ENCODE measurements at places on chromosomes 1 and 21.
A peak's percentile ranks its signal among the peaks of the same experiment; 100 is the strongest.

DNA sequence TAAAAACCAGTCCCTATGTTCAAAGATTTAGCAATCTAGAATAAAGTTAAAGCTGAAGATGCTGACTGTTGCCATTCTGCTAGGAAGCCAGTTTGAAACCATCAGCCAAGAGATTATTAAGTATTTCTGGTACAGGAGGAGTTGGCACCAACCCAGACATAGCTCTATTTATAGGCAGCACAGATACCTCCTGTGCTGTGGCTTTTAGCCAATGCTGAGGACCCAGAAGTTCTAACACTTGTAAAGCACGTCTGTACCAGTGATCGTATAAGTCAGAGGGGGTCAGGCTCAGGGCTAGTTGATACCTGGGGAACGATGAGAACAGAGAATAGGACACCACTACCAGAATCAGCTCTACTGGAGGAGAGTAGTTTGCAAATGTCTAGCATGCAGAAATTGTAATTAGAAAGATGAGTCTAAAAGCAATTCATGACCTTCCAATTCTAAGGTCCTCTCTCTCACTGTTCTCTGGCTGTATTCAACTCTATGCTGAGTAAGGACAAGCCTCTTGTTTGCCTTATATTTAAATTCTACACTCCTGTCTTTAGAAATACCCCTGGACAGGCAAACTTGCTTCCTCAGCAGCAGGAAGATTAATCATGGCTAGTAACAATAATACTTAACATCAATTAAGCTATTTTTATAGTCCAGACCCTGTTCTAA lies 96.8 kb upstream of the PALMD start:
- no peak for DNase-seq

- DNase-seq, result no peak
These were observed 96.6 kb downstream of the ZFYVE9 start for GRCh38 chr1:52238474-52238873.

DNA sequence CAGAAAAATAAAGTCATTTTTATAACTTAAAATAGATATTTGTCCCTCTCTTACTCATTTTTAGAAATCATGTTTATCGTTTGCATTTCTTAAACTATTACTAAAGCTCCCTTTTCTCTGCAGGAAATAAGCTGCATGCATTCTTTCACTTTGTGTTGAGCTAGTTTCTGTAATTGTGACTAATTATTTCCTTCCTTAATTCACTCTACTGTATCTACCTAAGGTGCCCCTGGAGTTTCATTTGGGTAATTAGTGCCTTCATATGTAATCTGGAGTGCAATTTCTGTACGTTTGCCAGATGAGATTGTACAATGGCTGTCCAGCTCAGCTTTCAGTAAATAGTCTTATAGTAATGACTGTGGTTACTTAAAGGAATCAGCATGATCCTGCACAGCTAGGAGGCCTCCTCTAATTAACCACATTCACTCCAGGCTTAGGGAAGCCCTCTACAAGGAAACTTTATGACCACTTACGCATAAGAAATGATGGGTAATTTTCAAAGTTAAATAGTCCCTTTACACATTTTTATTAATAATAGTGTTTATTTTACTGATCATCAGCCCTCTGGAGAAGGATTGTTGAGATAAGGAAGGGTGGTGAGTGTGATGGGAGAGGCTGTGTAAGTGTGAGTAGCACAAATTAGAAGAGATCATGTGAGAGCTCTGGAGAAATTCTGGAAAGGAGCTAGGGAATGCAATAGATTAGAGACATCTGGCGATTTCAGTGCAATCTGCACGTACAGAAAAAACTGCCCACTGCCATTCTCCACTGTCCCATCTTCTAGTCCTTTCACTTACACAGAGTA lies 86.8 kb downstream of the LRRC8C start:
- DNase-seq, result no peak

DNA sequence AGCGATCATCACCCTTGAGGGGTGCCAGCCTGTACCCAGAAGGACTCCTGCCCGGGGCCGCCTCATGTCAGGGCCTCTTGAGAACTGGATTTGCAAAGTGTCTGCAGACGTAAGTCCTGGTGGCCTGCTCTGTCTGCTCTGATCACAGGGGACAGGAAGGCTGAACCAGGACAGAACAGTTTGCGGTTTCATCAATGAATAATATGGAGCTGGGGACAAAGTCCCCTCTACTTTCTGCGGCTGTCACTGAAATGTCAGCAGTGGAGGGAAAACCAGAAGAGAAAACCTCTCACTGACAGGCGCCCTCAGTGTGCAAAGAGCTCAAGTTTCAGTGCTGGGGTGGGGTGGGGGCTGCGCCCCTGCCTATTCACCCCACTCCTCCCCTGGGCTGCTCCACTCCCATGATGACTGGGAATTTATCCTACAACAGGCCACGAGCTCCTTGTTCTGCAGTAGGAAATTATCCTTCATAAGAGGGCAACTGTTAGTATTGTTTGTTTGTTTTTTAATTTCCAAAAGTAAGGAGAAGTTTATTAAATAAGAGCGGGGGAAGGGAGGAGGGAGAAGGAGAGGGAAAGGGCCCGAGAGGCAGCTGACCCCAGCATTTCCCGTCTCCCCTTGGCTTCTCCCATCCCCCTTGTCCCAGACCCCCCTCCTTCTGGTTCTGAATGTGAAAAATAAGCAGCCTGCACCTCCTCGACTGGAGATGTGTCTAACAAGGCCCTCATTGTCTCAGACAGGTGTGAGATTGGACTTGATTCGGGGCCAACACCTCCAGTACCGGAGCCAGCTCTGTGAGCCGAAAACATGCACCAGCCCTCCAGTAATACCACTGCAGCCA lies 149.2 kb downstream of the CLIC6 start:
- no peak for DNase-seq

- peak; percentile 9 for DNase-seq
These were observed 43.8 kb downstream of the RBM11 start for GRCh38 chr21:14259747-14260146.

DNA sequence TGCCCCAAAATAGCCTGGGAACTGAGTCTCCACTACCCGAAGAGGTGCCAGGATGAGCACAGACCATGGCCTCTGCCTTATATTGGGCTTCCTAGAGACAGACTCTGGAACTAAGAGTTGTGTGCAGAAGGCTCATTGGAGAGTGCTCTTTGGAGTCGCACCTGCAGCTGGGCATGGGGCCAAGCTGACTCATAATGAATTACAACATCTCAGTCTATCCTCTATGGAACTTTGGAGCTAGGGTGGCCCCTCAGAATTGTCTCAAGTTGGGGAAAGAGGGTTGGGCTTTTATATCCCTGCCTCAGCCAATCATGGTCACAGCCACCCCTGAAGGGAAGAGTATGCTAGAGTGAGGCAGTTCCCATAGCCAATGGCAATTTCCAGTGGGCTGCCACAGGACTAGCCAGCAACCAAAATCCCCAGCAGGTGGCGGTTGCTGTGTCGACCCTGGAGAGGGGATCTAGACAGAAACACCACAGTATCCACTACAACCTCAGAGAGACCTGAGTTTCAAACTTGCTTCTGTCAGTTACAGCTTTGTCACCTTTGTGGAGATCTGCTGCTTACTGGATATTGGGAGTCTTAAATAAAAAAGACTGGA lies 93.8 kb downstream of the DMRTA2 start:
- DNase-seq, result no peak

DNA sequence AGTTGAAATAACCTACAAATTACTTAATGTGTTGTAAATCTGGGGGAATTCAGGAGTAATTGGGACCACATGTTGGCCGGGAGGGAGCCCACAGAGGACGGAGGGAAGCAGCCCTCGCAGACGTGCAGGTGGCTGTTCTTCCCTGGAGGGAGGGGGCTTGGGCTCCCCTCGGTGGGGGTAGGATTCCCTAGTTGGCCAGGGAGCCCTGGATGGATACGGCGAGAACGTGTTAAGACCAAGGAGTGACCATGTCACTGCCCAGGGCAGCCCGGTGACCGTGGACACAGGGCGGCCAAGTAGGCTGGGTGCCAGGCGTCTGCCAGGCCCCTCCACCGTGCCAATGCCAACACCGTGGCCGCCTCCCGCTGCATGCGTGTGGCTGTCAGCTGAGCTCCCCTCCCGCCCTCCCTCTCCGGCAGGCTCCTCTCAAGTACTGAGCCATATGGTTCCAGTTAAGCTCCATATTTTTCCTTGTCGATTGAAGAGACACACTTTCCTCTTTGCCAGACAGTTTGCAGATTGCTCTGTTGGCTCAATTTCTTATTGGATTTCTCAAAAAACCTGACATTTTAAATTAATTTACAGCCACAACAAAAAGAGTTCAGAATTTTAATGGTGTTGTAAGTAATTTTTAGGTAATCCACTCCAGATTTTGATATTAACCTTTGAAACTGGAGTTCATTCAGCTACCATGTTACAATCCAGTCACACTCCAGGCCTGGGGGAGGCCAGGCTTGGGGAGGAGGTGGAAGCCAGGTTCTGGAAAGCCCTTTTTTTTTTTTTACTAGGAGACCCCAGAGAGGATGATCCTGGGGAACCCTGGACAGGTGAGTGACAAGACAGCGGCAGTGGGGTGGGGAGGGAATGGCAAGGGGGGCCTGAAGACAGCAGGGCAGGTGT lies 71.2 kb downstream of the CASZ1 start:
- peak; percentile 48 for DNase-seq

- DNase-seq, result no peak
These were observed 28.4 kb upstream of the DMBX1 start for GRCh38 chr1:46461017-46461808.

DNA sequence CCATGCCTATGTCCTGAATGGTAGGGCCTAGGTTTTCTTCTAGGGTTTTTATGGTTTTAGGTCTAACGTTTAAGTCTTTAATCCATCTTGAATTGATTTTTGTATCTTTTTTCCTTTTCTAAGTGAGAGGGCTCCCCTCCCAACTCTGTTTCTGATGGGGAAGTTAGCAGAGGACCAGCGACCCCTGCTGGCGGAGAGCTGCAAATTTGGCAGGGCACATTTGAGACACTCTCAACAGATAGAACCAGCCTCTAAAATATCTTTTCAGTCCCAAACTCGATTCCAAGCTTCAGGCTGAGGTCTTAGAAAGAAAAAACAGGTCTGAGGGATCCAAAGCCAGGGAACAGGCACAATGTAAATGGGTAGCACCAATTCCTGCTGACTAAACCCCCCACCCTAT lies 32.5 kb downstream of the LRRC3 start:
- no peak for DNase-seq

DNA sequence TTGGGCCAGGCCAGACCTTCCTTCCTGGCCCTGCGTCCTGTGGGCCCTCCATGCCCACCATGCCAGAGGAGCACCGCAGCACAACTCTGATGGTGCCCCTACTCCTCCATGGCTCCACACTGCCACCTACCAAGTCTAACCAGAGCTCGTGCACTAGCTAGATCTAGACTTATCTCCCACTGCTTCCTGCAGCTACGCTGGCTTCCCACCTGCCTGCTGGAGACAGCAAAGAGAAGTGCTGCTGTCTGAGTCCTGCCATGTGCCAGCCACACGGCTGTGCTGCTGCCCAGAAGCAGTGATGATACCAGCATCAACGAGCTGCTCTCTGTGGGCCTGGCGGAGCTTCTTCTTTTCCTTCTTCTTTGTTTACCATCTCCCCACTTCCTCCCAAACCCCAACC lies 4.5 kb downstream of the GUCA2B start:
- no peak for DNase-seq

- no peak for DNase-seq
These were observed 520 bp downstream of the CLIC6 start for GRCh38 chr21:34669149-34669879.

DNA sequence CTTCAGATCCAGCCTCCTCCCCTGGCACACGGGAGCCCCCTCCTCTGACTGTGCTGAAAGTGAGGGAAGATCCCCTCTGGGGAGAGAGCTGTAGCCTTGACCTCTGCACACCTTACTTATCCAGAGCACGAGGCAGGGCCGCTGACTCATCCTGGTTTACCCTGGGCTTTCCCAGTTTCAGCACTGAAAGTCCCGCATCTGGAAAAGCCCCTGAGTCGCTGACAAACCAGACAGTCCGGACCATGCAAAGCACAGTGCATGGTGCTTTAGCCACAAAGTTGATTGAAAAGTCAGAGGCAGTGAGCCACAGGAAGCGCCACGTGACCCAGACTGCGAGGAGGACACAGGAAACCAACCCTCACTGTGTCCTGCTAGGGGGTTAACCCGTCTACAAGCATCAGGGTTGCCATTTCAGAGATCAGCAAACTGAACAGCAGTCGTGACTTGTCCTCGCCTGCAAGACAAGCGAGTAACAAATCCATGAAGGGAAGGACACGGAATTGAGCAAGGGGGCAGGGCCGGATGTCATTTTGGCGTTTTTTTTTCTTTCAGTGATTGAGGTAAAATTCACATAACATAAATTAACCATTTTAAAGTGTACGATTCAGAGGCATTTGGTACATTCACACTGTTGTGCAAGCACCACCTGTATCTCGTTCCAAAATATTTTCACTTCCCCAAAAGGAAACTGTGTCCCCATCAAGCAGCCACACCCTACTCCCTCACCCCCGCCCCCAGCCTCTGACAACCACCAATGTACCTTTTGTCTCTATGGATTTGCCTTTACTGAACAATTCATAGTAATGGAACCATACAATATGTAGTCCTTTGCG lies 19.9 kb upstream of the IFNGR2 start:
- DNase-seq, result peak; percentile 50

DNA sequence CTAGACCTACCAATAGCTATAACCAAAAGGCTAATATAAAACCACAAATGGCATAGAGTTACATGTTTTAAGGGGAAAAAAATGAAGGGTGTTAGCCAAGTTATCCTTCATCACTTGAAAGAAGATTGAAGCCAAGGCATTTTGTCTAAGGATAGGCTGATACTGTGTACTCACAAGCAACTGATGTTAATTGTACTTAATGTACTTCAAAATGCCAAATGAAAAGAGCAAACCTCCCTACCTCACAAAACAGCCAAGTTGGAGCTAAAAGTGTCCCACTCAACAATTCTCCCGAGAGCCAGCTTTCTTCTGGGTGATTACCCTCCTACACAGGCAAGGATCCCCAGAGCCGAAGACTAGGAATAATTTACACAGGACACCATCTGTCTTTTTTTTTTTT lies 4.4 kb upstream of the IGSF3 start:
- no peak for DNase-seq

- no peak for DNase-seq
These were observed 26.2 kb upstream of the SAMSN1 start for GRCh38 chr21:14572204-14572780.

- no peak for DNase-seq
These were observed 3.9 kb upstream of the NRAS start for GRCh38 chr1:114720492-114720891.

DNA sequence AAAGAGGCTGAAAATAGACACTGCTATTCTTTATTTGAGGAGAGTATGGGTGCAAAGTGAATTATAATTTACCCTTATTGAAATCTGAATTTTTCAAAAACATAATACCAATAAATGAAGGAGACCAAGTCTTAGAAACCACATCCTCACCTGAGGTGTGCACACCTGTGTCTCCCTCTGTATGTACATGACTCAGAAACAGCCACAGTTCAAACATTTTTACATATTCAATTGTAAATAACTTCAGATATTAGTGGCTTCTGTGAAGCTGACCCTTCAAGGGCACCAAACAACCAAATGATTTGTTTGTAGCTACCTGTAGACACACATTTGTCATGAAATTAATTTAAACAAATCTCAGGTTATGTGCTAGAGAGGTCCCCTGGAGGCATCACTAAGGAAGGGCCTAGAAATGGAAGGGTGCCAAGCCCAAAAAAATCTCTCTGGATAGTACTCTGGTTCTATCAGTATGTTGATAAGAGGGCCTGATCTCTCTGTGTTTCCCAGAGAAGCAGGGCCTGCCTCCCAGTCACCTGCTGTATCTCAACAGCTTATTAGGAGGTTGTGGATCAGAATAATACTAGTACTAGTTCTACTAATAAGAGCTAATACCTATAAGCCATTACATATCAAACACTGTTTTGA lies 28.1 kb downstream of the ERI3 start:
- no peak for DNase-seq

All from hepatic stellate cell (primary cell).